ENCODE measurements at places on chromosomes 2 and 18.

- no peak for DNase-seq
Measured at GRCh38 chr2:207086136-207086535, 79.6 kb downstream of the KLF7 start.

DNA sequence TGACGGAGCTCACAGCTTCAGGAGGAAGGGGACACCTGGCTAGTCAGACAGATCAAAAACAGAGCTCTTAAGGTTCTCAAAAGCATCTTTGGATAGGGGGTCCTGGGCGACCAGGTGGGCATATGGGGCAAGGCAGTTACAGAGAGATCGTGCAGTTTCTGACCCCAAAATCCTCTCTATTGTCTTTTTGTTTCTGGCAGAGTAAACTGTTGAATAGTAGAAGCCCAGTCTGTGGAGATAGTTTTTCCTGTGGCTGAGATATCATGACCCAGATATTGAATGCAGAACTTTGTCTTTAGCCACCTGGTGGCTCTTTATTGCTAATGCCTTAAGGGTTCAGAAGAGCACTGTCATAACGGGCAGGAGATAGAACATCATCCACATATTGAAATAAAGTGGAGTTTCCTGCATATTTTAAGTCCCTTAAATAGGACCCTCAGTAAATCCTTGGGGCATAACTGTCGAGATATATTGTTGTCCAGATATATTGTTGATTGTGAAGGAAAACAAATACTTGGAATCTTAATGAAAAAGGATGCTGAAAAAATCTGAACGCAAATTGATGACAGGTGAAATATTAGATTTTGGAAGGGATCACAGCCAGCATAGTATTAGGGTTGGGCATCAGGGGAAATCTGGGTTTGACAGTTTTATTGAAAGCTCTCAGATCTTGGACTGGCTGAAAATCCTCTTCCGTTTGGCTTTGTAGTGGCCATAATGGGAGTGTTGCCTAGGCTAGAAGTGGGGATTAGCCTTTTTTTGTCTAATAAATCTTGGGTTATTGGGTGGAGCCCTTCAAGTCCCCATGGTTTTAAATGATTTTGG lies 14.1 kb upstream of the ZDBF2 start:
- DNase-seq: peak; percentile 27

- DNase-seq: no peak
Measured at GRCh38 chr2:59250307-59250677, 1009.2 kb upstream of the FANCL start.

DNA sequence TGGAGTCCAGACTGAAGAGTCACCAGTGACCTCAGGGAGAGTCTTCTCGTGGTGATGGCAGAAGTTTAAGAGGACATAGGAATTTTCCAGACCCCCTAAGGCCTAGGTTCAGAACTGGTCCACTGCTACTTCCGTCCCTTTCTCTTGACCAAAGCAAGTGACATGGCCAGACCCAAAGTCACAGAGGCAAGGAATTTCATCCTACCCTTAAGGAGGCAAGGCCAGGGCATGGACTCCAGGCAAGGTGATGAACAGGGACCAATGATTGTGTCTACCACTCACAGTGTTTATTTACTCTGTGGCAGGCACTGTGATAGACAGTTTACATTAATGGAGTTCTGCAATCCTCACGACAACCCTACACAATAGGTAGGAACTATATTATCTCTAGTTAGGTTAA lies 265.1 kb downstream of the GLI2 start:
- DNase-seq: no peak

- DNase-seq: no peak
Measured at GRCh38 chr2:143158098-143158497, 28.9 kb downstream of the ARHGAP15 start.

- DNase-seq: no peak
Measured at GRCh38 chr18:67932271-67932670, 415.8 kb upstream of the DSEL start.

DNA sequence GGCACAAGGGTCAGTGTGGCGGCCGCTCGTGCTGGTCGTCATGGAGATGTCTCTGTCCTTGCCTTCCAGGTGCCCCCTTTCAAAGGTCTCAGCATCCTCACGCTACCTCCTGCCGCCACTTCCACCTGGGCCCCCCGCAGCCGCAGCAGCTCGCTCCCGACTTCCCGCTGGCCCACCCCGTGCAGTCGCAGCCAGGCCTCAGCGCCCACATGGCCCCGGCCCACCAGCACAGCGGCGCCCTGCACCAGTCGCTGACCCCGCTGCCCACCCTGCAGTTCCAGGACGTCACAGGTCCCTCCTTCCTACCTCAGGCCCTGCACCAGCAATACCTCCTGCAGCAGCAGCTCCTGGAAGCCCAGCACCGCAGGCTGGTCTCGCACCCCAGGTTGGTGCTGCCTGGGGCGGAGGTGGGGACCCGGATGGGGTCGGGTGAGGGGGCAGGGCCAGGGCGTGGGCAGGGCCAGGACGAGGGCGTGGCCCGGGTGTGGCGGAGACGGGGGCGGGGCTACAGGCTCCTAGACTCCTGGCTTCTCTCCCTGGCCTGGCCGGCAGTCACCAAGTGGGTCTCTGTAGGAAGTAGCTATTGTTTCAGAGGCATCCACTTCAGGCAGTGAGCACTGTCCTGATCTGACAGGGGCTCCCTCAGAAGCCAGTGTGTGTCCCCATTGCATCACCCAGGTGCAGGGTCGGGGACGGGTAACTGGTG lies 223.7 kb downstream of the LOXHD1 start:
- DNase-seq: no peak

DNA sequence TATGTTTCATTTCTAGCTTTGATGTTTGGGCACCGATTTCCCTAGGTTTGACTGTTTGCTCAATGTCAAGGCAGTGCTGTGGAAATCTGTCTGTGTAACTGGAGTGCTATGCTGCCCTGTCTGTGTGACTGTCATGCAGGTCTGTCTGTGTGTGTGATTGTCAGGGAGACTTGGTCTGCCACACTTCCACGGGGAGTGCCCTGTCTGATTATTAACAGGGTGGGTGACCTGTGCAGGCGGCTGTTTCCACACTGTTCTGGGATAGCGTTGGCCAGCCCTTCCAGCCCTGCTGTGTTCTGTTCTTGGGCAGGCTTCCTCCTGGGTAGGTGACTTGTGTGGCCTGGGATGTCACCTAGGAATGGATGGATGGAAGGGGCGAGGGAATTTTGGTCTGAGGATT lies 85.3 kb downstream of the FHOD3 start:
- DNase-seq: no peak
